ACHN (cell line): ENCODE measurements at places on chromosomes 3 and 15.

DNA sequence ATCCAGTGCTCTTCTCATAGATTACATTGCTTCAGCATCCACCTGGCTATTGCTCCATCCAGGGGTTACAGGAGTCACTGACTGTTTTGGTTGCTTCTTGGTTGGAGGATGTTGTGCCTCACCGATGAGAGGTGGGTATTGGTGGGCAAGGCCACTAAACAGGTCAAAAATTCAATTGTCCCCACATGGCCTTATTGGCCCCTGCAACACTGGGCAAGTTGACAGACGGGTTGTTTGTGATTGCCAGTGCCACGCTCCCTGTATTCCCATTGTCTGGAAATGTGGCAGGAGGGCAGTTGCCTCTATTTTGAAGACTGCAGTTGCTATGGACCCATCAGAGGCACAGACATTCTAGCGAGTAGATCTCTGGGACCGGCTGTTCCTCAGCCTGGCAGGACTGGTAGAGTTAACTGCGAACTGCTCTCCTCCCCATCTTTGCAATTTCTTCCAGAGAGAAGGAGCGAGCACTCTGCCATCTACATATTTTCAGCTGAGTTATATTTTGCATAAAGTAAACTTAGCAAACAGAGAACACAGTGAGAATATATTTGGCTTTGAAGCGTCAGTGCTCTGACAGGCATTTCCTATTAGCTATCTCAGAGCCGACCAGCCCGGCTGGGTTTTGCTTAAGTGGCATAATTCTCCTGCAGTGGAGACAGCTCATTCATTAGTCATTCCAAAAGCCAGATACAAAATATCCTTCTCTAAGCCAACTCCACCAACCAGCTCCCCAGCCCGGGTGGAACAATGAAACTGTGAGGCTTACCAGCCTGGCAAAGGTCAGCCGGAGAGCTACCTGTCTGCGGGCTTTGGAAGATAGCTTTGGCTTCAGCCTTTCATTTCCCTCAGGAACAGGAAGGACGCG lies 26.0 kb upstream of the MAGEF1 start:
- no peak for DNase-seq

GRCh38 chr3:16589867-16590624 lies 15.2 kb downstream of the DAZL start:
- no peak for DNase-seq

GRCh38 chr15:66196602-66197001 lies 56.9 kb downstream of the MEGF11 start:
- peak; percentile 6 for DNase-seq

DNA sequence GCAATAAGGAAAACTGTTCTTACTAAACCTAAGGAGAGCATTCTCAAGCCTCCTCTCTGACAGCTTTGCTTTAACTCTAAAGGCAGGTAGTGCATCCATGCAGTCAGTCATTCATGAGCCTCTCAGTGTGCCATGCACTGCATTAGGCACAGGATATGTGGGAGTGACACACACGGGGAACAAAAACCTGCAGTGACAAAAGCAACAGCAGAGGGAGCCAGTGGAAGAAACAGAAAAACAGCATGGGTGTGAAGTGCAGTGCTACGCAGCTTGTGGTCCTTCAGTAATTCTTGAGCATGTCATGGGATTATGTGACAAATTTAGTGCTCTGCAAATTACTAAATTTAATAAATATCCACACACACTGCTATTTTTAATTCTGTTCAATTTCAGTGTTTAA lies 230.7 kb downstream of the BBX start:
- DNase-seq = peak; percentile 54

GRCh38 chr3:102079809-102080197 lies 230.5 kb downstream of the NFKBIZ start:
- no peak for DNase-seq

DNA sequence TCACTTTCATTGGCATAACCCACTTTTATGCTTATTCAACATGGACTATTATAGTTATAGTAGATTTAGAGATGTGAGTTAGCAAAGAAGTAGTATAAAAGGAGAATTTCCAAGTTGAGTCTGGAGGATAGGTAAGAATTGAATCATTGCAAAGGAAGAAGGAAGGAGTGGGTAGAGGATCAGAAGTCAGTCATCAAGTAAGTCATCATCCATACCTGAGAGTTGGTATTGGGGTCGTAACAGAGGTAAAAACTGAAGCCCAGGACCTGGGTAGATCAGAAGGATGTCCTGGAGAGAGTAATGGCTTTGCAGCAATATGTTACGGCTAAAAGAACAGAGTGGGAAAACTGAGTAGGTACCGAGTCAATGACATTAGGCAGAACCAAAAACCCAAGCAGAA lies 265.7 kb downstream of the SUCLG2 start:
- DNase-seq = no peak

- DNase-seq = no peak
These were observed 131.4 kb downstream of the NSMCE3 start for GRCh38 chr15:29138260-29138659.

DNA sequence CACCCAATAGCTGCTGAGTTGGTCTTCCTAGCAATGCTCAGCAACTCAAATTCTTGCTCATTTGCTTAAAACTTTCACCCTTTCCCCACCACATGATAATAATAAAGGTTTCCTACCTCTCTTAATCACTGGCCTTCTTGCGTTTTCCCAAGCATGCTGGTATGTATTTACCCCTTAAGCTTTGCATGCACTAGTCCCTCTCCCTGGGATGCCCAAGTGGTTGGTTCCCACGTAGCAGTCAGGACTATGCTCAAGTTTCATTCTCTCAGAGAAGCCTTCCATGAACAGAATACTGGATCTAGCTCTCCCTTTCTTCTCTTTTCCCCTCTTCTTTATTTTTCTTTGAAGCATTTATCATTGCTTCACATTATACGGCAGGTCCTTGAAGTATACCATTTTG lies 108.8 kb downstream of the KBTBD8 start:
- no peak for DNase-seq

DNA sequence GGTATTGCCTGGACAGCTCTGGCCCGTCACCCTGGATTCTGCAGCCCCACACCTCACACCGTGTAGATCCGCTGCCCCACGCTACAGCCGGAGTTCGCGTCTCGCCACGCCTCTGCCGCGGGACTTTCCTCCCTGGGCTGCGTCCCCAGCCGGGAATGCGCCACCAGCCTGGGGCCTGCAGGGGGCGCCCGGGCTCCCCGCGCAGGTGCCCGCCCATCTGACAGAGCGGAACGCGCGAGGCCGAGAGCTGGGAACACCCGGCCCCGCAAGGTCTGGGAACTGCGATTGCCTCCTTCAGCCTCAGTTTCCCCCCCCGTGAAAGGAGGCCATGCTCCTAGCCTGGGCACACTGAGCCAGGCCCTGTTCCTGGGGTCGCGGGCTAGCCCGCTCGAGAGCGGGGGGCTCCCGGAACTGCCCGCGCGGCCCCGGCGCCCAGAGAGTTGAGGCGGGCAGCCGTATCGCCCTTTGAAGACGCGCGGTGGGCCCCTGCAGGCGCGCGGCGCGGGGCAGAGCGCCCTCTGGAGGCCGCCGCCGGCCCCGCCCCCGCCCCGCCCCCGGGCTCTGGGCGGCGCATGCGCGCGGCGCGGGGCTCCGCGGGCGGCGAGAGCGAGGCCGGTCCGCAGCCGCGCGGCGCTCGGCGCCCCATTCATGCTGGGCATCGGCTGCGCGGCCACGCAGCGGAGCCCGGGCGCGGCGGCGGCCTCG lies at the start of gene PLXNA1:
Gene PLXNA1 (plus strand): TSS at position 645 of the 705 bp plus-strand sequence. CDS start 5,479 bp downstream, outside the sequence.
- DNase-seq = peak; percentile 69

DNA sequence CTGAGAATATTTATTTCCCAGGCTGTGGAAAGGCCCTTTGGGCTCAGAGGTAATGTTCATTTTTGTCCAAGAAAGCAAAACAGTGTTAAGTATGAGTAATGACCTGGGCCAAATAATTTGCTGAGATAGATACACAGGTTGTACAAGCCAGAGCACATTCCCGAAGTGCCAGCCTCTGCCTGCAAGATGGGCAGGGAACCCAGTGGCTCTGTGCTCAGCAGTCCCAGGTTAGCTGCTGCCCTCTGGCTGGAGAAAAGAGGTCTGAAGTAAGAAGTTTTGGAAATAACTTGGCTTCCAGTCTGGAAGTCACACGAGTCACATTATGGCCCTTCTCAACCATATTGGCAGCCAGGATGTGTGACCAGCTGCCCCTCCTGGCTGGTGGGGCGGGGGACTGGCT lies 20.2 kb downstream of the MYZAP start:
- DNase-seq = peak; percentile 62

- DNase-seq = no peak
These were observed 1.3 kb downstream of the MESD start for GRCh38 chr15:80988148-80988796.

DNA sequence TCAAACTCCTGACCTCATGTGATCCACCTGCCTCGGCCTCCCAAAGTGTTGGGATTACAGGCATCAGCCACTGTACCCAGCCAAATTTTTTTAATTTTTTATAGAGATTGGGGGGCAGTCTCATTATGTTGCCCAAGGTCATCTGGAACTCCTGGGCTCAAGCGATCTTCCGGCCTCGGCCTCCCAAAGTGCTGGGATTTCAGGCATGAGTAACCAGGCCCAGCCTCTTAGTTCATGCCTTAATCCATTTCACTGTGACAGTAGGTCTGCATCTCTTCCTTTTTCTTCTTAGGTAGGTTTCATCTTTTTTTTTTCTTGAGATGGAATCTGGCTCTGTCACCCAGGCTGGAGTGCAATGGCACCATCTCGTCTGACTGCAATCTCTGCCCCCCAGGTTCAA lies 37.3 kb upstream of the PPP4R2 start:
- DNase-seq = no peak

DNA sequence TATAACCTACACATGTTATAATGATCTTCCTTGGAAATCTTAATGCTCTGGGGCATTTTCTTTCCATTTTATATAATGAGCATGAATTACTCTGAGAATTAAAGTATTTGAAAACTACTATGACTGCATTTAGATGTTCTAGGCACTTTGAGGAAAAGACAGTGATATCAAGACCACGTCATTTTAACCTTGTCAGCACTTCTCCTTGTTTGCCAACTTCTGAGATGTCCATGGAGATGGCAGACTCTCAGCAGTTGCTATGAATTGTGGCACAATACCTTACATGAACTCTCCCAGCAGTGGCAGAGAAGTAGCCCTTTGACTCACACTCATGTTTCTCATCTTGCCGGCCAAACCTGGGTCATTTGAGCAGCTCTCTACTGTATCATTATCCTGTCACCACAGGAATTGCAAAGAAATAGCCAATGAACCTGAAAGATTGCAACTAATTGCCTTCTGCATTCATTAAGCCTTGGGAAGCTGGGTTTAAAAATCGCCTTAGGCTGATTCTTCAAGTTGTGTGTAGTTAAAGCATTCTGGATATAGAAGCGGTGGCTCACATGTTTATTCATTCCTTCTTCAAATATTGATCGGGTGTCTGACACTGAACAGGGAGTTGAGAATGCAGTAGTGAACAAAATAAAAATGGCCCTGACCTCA lies 272.2 kb upstream of the CFAP20DC start:
- DNase-seq = no peak

DNA sequence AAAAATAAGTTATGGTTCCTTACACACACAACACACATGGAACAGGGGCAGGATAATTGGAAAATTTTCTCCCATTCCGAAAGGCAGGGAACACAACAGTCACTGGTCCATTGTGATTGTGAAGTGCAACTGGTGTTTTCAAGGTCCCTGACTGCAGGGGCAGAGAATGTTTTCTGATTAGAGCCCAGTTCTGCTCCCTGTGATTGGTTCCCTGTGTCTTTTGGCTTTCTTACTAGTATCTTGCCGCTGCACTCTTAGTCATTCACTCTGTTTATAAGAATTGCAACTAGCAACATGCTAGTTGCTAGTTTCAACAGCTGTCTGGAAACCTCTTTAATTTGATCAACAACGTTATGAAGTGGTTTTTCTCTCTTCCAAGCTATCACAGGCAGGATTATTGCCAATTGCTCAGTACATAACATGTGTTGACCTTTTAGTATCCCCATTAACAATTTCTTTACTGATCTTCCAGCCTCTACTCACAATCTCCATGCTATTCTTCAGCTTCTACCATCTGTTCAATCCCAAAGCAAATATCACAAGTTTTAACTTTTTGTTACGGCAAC lies 177.5 kb downstream of the EPHA6 start:
- no peak for DNase-seq

DNA sequence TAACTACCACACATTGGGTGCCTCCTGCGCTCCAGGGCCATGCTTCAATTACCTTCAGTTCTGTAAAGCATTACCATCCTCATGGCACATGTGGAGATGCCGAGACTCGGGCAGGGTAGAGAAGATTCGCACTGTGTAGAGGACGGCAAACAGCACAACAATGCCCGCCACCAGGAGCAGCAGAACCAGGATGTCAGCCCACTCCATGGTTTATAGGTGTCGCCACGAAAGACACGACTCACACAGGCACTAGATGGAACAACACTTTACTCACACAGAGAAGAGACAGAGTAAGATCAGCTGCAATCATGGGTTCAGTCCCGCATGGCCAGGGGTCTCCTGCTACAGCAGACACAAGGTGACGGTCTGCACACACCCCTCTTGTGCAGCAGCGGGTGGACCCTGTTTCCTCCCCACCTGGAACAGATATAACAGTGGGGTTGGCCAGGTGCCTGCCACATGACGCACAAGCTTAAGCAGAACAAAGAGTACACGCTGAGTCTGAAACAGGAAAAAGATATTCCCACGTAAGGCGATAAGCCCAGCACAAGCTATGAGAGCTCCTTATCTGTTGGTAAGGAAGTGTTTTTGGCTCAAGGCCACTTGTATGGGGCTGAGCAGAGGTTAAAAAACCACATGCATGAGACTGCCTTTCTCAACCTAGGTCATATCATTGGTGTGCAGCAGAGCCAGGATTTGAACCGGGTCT lies 2.5 kb upstream of the TBC1D21 start:
- no peak for DNase-seq

- no peak for DNase-seq
These were observed 243.8 kb downstream of the ALCAM start for GRCh38 chr3:105610473-105610872.

- no peak for DNase-seq
These were observed 15.1 kb downstream of the CSPG4 start for GRCh38 chr15:75697523-75697922.

- DNase-seq = no peak
These were observed 113.3 kb upstream of the MBNL1 start for GRCh38 chr3:152155246-152156020.

DNA sequence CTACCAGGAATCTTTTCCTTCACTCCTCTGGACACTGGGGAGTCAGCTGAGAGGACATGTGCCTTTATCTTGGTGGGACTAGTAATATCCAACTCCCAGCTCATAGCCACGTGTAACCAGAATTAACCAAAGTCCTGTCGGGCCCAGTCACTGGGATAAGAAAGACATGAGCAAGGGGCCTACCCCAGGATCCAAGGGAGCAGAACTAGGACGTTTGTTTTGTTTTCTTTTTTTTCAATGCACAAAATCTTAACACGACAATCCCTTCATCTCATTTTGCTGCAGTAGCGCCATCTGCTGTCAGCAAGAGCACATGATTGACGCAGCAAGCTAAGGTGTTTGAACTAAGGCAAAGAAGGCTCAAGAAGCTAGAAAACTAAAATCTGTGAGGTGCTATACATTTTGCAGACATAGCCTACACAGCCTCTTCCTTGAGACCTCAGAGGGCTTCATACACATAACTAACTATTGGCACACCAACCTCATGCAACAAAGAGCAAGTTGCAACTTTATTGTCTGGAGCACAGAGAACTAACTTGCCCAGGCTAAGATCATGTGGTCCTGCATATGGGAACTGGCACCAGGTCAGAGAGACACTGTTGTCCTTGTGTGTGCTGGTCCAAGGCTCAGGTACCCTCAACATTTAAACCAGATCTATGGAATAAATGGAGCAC lies 43.6 kb downstream of the RLBP1 start:
- DNase-seq = peak; percentile 57

GRCh38 chr15:70584838-70585706 lies 178.3 kb downstream of the UACA start:
- peak; percentile 48 for DNase-seq

GRCh38 chr15:42498212-42499068 lies 3.0 kb downstream of the SNAP23 start:
- no peak for DNase-seq

GRCh38 chr3:119352034-119352609 lies 57.9 kb downstream of the ARHGAP31 start:
- DNase-seq = no peak
